ENCODE measurements at places on chromosomes 6 and 20. TPM values are rescaled to one million over a fixed set of nuclear protein-coding genes. Genes with fewer than 3 reads are reported as not detected.

Gene RSPO3
- 0.67 TPM for total RNA-seq

Gene DEFB132
- not detected for total RNA-seq

Gene BTN1A1
- total RNA-seq, result not detected

Gene BPIFB1
- total RNA-seq, result not detected

Gene FOXQ1
- total RNA-seq, result not detected

Gene OR2J3
- not detected for total RNA-seq

Gene C6orf58
- not detected for total RNA-seq

Gene SIM1
- not detected for total RNA-seq

Gene BFSP1
- total RNA-seq, result 0.73 TPM

Gene RUNX2
- total RNA-seq, result 0.24 TPM

Gene ZC3H12D
- total RNA-seq, result 0.51 TPM

Gene LY6G5C
- total RNA-seq, result 1.3 TPM

Data from Right ventricle myocardium superior (tissue), 1 donor.